ENCODE measurements at places on chromosomes 5 and 9.

DNA sequence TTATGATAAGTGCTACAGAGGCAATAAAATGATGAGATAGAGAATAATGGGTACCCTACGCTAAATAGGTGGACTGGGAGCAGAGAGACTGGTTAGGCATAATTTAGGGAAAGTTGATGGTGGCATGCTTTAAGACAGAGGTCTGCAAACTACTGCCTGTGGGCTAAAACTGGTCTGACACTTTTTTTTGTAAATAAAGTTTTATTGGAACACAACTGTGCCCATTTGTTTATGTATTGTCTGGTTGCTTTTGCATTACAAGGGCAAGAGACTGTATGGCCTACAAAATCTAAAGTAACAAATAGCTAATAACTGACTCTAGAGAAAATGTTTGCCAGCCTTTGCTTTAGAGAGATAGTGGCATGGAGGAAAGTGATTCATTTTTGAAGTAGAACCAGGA lies 2.5 kb downstream of the ERCC6L2 start:
- DNase-seq: no peak

DNA sequence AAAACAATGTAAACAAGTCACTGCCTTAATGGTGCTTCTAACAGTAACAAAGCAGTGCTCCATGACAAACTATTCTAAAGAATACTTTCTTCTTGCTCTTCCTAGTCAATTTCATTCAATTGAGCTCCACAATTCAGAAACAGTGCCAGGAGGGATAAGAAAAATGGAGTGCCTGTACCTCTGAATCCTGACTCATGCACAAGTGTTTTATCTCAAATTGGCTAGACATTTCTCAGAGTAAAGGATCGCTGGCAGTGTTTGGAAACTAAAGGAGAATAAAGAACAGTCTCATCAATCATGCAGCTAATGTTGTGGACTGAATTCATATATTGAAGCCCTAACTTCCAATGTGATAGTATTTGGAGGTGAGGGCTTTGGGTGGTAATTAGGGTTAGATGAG lies 27.6 kb downstream of the SLC25A51 start:
- DNase-seq: no peak

GRCh38 chr5:172749881-172750633 lies 20.9 kb downstream of the DUSP1 start:
- DNase-seq: no peak

DNA sequence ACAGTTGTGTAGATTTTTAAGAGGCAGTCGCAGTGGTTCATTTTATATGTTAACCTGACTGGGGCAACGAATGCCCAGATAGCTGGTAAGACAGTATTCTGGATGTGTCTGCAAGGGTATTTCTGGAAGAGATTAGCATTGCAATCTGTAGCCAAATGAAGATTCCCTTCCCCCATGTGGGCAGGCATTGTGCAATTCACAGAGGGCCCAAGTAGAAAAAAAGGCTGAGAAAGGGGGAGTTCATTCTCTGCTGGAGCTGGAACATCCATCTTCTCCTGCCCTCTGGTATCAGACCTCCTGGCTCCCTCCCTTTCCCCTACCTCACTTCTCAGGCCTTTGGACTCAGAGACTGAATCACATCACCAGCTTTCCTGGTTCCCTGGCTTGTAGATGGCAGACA lies 70.6 kb downstream of the TENT4A start:
- DNase-seq: no peak

DNA sequence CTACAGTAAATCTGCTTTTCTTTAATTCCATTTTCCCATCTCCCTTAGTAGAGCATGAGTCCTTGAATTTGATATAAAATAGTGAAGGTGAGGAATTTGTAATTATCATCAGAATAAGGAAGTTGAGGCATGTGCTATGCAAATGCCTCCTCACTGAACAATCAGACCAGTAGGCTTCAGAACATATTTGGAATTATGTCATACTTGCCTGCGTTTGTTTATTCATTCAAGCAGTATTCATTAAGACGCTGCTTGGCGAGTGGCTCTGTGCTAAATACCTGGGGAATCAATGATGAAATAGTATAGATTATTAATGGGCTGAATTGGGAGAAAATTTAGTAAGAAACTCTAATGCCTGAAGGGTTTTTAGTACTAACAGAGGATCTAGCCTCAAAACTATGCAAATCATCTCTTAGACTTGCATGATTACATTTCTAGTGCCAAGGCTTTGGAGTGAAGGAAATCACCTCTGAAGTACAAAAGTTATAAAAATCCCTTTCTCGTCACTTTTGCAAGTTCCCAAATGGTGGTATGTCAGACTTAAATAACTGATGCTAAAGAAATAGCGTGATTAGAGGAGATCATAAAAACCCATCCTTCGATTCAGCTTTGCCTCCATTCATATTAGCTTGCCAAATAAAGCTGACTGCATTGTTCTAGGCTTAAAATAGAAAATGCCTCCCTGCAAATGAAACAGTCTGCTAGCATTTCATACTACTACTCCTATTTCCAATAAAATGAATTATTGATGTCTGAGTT lies 141.7 kb downstream of the PCSK5 start:
- no peak for DNase-seq

DNA sequence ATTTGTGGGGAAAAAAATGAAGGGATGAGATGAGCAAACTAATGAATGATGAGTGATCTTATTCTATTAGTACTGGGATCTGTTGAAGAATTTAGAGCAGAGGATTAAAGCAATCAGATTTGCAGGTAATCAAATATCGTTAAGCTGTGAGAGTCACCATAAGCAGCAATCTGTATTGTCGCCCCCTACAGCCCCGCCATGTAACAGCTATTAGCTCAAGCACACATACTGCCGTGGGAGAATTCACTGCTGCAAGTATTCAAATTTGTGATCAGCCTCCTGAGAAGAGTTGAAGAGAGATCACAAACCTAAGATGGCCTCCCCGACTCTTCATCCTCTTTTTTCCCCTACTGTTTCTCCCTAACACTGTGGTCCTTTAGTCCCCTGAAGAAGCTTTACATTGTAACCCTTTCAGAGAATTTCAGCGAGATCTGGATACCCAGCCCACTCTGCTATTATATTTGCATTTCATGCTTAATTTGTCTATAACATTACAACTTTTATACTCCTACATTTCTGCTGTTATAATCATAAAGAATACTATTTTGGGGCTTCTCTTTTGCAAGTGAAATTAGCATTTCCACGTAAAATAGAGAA lies 28.5 kb upstream of the PHF24 start:
- DNase-seq: peak; percentile 19

- DNase-seq: no peak
These were observed 18.5 kb downstream of the FBXW2 start for GRCh38 chr9:120774719-120775118.

DNA sequence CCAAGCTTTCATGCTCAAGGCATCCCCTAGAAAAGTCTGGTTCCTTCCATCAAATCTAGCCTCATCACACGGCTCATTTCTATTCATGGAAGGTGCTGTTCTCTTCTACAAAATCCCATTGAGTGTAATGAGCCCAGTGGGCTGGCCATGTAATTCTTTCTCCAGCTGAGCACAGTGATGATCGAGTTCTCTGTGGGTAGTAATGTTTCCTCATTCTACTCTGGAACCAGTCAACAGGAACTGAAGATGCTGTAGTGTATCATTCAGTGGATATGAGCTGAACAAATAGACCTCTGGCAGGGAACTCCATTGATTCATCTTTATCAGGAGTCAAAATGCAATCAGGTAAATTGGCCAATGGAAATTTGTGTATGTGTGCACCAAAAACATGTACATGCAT lies 149.2 kb downstream of the LRRC70 start:
- DNase-seq: no peak

DNA sequence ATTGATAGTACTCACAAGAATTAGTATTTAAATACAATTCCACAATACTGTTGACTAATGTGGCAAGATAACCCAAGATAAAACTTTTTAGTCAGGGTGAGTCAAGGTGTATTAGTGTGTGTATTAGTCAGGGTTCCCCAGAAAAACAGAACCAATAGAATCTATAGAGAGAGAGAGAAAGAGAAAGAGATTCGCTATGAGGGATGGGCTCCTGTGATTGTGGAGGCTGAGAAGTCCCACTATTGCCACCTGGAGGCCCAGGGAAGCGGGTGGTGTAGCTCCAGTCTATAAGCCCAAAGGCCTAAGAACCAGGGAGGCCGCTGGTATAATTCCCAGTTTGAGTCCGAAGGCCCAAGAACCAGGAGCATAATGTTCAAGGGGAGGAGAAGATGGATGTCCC lies 10.0 kb upstream of the SHISAL2B start:
- no peak for DNase-seq

GRCh38 chr9:95816716-95817115 lies 58.8 kb upstream of the ERCC6L2 start:
- DNase-seq: no peak

DNA sequence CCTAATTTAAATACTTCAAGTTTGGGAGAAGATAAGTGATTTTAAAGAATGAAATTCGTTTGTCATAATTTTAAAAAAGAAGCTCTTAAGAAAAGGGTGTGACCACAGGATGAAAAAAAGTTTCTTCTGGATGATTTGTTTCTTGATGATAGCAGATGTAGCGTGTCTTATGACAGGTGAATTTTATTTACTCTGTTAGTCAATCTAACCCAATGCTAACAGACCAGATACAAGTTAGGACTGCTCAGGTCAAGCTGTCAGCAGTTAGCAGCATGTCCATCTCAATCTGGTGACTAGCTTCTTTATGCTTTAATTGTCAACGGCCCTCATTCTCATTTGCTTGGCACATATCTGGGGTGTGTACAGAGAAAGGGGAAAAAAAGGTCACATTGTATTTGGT lies 456.0 kb downstream of the BNC2 start:
- no peak for DNase-seq

- DNase-seq: peak; percentile 2
These were observed 33.0 kb upstream of the SLC25A51 start for GRCh38 chr9:37936965-37937364.

GRCh38 chr5:79302454-79302853 lies 66.5 kb downstream of the JMY start:
- no peak for DNase-seq

- no peak for DNase-seq
These were observed 20.6 kb downstream of the PGGT1B start for GRCh38 chr5:115241881-115242642.

DNA sequence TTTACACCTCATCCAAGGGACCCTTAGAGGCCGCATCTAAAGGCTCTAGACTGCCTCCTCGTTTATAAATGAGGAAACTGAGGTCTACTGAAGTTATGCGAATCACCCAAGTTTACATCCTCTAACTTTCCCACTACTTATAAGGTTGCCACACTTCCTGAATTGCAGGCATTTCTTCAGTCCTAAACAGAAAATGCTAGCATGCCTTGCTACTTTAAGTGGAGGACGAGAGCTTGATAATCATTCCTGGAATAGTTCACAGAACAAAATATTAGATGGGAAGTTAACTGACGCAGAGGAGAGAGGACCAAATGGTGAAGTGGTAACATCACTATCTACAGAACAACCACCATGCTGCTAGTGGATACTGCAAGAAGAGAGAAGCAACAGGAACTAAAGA lies 85.8 kb downstream of the GNAQ start:
- no peak for DNase-seq

DNA sequence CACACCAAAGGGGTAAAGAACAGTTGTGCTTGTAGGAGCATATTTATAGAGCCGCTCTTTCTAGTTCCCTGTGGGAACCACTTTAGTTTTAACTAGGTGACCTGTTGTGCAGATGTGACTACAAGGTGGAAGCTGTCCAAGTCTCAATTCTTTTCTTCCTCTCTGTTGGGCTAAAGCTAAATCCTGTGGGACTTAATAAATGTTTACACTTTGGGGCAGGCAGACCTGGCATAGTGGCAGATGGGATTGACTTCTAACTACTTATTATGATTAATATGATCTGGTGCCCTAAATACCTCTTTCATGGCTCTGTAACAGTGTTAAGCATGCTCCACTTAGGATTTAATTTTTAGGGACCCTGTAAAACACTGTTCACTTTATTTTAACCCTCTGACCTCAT lies 265.3 kb downstream of the KCTD16 start:
- DNase-seq: peak; percentile 90

- no peak for DNase-seq
These were observed 140.2 kb downstream of the ALDH1A1 start for GRCh38 chr9:72812559-72813111.

DNA sequence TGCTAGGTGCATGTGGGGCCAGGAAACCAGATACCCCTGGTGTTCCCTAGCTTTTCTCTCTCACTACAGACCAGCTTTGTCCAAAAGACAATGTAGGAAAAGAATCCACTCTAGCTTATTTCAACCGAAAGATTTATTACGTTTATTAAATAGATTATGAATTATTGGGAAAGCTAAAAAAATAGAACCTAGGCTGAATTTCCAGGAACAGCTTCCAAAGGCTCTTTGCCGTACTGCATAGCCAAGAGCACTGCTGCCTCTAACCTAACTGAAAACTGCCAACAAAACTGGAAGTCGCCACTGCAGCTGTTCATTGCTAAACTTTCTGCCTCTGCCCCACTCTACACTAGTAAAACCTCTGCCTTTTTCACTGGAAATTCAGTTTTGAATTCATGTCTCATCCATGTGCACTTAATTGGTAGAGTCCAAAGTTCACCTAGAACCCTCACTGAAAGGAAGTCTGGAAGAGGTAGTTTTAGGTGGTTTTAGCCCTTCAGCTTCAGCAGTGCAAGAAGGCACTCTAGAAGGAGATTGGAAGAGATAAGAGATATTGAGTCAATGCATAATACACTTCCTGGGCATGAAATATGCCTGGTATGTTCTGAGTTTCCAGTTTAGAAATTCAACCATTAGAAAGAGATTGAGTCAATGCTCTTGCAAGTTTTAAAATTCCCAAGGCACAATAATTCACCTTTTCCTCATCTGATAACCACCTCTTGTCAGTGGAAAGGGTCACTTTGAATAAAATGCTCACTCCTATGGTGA lies 927.9 kb downstream of the MAT2B start:
- DNase-seq: no peak

DNA sequence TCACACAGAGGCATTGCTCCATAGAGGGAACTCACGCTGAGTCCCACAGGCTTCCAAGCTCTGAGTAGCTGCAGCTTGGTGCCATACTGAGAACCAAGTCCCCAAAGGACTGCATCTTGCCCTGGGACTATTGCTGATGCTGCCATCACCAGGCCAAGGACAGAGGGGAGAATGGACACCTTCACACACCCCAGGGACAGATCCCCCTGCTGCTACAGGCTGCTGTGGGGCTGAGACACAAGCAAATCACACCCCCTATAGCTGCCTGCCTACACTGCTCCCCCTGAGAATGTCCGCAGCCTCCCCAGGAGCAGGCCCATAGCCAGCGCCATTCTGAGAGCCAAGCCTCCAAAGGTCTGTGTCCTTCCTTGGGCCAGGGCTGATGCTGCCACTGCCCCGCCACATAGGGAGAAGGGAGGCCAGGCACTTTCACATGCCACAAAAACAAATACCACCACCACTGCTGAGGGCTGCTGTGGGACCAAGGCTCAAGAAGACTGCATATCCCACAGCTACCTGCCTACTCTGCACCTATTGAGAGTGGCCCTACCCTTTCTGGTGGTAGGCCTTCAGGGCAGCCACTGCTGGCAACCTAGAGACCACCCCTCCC lies 81.5 kb downstream of the SYK start:
- no peak for DNase-seq

DNA sequence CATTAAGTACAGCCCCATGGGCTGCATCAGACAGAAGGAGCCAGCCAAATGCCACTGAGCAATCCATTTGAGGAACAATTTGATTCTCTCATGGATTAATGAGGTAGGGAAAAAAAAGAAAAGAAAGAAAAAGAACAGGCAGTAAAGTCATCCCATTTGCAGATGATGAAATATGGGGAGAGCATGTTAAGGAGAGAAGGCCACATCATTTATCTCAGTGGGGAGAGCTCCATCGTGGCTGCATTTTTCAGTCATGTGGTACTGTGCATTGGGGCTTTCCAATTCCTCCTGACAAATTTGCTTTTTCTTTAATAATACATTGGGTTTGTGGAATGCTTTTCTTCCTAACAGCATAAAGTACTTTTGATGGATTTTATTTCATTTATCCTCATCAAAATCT lies 375.2 kb upstream of the TLE4 start:
- no peak for DNase-seq
